ENCODE measurements at places on chromosomes 3 and 15. TPM values are rescaled to one million over a fixed set of nuclear protein-coding genes. Genes with fewer than 3 reads are reported as not detected.

Gene SLC6A20
- not detected for total RNA-seq

Gene TXNRD3
- total RNA-seq, result 9.1 TPM

Gene NR2E3
- total RNA-seq, result 0.12 TPM

DNA sequence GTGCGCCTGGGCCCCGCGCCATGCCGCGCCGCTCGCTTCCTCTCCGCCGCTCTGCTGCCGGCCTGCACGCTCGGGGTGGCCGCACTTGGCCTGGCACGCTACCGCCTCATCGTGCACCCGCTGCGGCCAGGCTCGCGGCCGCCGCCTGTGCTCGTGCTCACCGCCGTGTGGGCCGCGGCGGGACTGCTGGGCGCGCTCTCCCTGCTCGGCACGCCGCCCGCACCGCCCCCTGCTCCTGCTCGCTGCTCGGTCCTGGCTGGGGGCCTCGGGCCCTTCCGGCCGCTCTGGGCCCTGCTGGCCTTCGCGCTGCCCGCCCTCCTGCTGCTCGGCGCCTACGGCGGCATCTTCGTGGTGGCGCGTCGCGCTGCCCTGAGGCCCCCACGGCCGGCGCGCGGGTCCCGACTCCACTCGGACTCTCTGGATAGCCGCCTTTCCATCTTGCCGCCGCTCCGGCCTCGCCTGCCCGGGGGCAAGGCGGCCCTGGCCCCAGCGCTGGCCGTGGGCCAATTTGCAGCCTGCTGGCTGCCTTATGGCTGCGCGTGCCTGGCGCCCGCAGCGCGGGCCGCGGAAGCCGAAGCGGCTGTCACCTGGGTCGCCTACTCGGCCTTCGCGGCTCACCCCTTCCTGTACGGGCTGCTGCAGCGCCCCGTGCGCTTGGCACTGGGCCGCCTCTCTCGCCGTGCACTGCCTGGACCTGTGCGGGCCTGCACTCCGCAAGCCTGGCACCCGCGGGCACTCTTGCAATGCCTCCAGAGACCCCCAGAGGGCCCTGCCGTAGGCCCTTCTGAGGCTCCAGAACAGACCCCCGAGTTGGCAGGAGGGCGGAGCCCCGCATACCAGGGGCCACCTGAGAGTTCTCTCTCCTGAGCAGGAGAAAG, 951 bp downstream of the GPR62 start:
- peak; percentile 70 for DNase-seq

- DNase-seq, result peak; percentile 83
These were observed 14.9 kb upstream of the GP9 start for GRCh38 chr3:129045675-129046036.

- no peak for DNase-seq
These were observed 24.1 kb upstream of the STT3B start for GRCh38 chr3:31508452-31509146.

- no peak for DNase-seq
These were observed 19.9 kb upstream of the LRIG1 start for GRCh38 chr3:66520724-66521123.

DNA sequence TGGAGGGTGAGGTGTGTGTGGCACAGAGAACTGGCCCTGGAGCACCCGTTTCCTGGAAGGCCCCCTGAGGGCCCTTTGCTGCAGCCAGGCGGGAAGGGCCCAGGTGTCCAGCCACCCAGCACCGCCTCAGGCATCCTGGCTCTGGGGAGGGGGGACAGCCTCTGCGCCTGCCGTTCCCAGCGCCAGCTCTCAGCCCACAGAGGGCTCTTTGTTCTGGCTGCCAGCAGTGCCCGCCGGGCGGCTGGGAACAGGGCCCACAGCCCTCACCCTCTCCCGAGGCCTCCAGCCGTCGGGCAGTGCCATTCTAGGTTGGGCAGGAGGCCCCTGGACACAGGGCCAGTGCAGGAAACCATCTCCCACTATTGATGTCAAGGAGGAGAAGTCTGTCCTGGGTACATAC, 8.3 kb downstream of the SLC38A3 start:
- no peak for DNase-seq

DNA sequence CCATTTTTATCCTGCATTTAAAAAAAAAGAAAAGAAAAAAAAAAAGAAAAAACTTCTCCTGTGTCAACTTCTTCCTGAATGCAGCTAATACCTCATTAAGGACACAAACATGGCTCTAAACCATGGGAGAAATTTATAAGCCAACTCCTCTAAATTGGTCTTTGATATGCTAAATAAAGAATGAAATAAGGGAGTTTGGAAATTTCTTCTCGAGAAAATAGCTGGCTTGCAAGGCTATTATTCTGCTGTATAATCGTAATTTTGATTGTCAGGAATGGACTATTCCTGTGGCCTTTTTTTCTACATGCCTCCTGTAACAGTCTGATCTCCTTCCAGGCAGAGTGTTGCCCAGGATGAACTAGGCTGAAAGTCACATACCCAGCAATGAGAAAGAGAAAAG, 20.6 kb downstream of the CTXND1 start:
- DNase-seq, result no peak

DNA sequence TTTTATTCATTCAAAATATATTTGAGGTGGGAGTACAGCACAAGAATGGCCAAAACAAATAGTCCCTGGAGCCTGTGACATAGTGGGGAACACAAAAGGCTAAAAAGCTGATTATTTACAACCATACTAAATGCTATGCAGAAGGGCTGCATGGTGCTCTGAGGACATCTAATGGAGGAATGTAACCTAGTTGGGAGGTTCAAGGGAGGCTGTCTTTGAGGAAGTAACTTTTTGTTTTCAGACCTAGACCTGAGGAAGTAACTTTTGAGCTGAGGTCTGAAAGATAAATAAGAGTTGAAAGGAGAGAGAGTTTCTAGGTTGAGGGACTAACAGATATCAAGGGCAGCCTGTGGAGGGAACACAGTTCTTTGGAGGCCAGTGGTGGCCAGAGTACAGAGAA, 34.8 kb upstream of the RASA2 start:
- no peak for DNase-seq

- DNase-seq, result no peak
These were observed 54.5 kb upstream of the TGFBR2 start for GRCh38 chr3:30551927-30552326.

GRCh38 chr3:72479651-72480215, 368.5 kb downstream of the SHQ1 start:
- DNase-seq, result no peak

GRCh38 chr3:134791992-134792391, 3.1 kb upstream of the EPHB1 start:
- no peak for DNase-seq

GRCh38 chr15:101428758-101429157, 60.7 kb downstream of the PCSK6 start:
- DNase-seq, result no peak

DNA sequence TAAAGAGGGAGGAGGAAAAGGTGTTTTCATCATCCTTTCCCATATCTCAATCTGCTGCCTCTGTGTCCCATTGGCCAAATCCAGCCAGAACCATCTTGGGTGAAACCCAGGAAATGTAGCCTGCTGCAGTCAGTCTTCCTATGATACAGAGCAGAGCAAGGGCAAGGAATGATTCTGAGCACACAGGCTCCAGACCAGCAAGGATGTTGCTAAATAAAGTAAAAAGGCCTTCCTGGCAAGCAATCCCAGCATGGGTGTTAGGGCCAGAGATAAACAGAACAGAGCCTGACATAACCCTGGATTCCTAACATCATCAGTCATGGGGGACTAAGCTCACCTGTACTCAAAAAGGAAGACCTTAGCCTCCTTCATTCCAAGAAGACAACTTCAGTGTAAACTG, 90.7 kb upstream of the AGTR1 start:
- no peak for DNase-seq
